ENCODE measurements at places on chromosomes 13 and 19. TPM values are rescaled to one million over a fixed set of nuclear protein-coding genes. Genes with fewer than 3 reads are reported as not detected.

DNA sequence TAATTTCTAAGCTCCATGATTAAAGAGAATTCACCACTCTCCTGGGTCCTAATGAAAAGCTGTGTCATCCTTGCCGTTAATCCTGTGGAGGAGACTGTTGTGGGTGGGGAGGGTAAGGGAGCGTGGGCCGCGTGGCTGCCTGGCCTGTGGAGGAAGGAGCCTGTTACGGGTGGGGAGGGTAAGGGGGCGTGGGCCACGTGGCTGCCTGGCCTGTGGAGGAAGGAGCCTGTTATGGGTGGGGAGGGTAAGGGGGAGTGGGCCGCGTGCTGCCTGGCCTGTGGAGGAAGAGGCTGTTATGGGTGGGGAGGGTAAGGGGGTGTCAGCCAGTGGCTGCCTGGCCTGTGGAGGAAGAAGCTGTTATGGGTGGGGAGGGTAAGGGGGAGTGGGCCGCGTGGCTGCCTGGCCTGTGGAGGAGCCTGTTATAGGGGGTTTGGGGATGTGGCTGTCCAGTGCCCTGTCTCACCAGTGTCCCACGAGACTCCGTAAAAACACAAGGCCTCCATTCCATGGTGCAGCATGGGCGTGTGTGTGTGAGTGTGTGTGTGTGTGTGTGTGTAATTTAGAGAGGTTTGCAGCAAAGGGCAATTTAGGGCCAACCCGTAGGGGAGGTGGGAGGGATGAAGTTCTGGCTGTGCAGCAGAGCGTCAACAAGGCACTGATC lies 15.6 kb upstream of the DCUN1D2 start:
- no peak for DNase-seq

- DNase-seq: no peak
These were observed 4.9 kb upstream of the PALM start for GRCh38 chr19:703651-704446.

GRCh38 chr19:4969772-4970531 lies 1.0 kb downstream of the KDM4B start:
- DNase-seq: no peak

DNA sequence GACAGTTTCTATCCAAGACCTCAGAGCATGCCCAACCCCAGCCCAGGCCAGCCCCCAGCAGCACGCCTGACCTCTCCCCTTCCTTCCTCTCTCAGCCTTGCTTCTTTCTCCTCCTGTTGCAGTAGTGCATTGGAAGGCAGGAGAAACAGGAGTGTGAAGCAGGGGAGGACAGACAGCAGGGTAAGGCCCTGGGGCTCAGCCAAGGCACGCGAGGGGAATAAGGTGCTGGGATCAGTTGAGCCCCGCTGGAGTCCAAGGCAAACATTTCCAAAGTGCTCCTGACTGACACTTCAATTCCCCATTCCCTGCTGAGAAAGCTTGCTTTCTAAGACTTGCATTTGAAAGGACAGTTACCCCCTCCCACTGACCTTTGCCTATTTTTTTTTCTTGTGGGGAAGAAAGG lies 73.1 kb upstream of the OLFM4 start:
- no peak for DNase-seq

- DNase-seq: no peak
These were observed 305.9 kb downstream of the PCDH20 start for GRCh38 chr13:61109741-61110140.

DNA sequence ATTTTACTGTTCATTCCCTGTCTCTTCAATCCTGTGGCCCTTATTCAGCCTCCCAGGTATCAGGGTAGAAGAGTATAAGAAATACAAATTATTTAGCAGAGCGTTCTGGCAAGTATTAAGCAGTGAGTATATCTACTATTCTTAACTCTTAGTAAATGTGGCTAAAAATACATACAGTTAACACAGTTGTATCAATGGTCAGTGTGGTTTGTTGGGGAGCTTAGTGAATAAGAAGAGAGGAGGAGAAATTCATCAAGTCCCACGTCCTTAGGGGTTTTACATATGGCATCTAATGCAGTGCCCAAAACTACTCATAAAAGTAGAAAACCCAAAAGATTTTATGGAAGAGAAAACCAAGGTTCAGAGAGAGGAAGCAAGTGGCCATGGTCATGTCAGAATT lies 691.0 kb upstream of the SGCG start:
- no peak for DNase-seq

DNA sequence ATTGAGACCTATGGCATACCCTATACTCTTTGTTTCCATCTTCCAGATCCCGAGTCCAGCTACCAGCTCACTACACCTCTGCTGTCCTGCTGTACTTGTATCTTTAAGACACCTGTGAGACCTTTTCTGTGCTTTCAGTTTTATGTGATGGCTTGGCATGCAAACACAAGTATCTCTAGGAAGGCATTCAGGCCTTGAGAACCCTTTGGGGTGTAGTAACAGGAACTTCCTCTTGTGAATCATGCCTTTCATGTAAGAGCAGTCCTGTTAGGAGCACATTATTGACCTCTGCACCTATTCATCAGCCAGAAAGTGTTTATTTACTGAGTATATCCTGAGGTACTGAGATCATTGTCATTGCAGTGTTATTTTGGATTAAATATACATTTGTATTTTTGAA lies 87.0 kb upstream of the HTR2A start:
- peak; percentile 8 for DNase-seq

DNA sequence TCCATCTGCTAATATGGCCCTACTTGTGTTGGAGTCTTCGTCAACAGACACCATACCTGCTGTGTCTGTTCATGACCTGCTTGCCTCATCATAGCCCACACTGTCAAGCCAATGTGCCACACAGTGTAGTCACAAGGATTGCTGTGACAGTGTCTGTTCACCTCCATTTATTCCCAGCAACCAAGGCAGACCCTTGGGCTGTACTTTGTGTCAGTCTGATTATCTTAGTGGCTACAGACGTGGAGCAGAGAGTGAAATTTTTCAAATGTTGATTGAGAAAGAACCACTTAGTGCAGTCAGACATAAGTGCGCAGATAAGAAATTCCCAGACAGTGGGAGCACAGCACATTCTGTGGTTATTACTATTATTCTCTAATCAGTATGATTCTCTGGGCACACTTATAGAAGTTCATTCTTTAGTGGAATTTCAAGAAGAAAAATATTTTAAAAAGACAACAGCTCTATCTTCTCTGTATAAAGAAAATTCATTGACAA lies 184.6 kb downstream of the GPC6 start:
- DNase-seq: no peak

DNA sequence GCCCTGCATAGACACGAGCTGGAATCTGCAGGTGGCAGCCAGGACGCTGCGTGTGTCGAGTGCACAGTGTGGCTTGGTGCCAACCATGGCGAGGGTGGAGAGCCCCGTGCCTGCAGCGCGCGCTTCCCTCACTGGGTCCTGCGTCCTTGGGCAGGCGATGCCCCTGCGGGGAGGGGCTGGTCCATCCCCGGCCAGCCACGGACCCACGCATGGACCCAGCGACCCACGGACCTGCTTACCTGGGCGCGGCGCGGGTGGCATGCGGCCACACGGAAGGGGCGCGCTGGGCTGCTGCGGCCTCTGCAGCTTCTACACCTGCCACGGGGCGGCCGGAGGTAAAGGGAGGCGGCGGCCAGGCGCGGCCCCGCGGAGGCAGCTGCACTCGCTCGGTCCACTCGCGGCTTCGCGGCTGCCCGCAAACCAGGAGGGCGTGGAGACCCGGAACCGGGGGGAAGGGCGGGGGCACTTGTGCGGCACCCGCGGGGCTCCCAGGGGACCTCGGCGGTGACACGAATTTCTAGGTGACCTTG lies 569 bp upstream of the MCF2L start:
- DNase-seq: no peak

- peak; percentile 87 for DNase-seq
These were observed 182.7 kb upstream of the TSC22D1 start for GRCh38 chr13:44758630-44759383.

DNA sequence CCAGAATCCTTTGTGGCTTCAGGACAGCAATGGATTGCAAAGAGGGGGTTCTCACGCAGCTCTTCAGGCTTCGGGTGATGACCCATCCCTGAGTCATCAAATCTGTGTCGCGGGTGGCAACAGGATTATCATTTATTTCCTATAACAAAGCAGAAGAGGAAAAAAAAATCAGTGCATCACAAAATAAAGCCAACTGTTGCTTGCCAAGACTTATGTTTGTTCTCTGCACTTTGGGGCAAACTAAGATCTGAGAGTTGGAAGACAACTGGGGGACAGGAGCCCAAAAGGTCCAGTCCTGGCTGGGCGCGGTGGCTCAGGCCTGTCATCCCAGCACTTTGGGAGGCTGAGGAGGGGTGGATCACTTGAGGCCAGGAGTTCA lies 6.4 kb downstream of the GNA15 start:
- DNase-seq: peak; percentile 42

DIS3 gene
- 42.3 TPM for polyA plus RNA-seq

MBD3L2 gene
- polyA plus RNA-seq: not detected

WDR88 gene
- polyA plus RNA-seq: not detected

LYPD5 gene
- 0.66 TPM for polyA plus RNA-seq
